Esophagus squamous epithelium (tissue), 5 donors: ENCODE measurements at places on chromosomes 16 and 17.

- DNase-seq, result no peak
Measured at GRCh38 chr17:79301469-79301868, 226.8 kb downstream of the ENGASE start.

- DNase-seq, result no peak
Measured at GRCh38 chr17:54194268-54194667, 371.5 kb downstream of the KIF2B start.

DNA sequence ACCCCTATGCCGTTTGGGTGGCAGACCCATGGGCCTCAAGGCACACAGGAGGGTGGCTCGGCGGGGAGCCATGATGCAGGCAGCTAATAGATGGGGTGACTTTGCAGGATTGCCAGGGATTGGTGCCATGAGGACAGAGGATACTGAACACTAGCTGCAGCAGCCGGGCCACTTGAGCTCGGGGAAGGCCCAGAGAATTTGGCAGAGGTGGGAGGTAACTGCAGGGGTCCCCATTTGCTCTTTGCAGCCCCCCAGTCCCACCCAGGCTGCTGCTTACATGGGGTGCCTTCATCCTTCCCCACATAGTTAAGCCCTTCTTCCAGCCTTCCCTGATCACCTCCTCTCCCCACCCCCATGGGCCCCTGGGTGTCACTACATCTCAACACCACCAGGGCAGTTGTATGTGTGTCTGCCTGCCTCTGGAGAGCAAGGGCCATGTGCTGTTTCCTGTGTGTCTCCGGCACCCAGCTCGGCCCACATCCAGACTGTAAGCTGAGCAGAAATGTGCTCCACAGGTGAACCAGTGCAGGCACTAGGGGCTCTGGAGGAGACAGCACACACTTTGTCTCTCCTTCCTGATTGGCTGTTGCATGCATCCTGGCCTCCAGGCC is 52.0 kb downstream of the SREBF1 start:
- no peak for DNase-seq

GRCh38 chr17:20996724-20997615 is 45.8 kb downstream of the USP22 start:
- no peak for DNase-seq

GRCh38 chr17:20267459-20267842 is 199.9 kb downstream of the LGALS9B start:
- no peak for DNase-seq

DNA sequence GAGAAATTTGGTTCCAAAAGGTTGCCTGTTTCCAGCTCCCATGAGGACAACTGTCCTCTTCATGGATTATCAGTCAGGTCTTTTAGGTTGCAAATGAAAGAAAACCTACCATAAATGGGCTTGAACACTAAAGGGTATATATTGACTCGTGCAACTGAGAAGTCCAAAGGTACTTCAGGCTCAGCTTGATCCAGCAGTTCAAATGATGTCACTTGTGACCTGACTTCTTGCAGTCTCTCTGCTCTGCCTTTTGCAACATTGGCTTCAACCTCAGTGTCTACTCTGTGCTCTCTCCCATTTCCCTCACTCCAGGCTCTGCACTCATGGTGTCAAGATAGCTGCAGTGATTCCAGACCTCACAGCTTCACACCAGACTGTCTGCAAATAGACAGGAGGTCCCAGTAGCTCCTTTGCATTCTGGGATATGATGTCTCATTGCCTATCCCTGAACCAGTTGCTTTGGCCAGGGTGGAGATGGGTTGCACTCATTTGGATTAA is 5.5 kb upstream of the CALB2 start:
- no peak for DNase-seq

- no peak for DNase-seq
Measured at GRCh38 chr16:89369266-89369895, 121.0 kb downstream of the ANKRD11 start.

DNA sequence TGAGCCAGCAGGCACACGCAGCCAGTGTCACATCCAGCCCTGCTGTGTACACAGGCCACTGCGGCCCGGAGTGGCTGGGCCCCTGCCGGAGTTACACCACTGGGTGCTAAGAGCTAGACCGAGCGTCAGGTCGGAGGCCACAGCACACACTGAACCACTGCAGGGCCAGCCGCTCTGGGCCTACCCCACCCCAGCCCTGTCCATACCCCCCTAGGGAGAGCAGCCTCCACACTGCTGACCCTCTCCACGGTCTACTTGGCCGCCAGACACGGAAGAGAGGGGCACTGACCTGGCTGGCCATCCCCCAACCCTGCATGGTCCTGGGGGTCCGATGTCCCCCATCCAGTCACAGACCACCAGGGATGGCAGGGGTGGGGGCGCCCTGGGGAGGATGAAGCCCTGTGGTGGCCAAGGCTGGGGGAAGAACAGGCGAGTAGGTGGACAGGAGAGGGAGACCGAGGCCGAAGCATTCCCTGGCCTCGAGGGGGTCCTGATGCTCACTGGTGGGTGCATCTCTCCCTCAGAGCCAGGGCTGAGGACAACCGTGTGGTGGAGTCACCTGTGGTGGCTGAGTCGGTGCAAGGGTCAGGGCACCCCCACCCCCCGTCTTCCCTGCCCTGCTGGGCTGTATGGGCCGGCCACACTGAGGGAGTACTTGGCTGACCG is 34.9 kb upstream of the ZC3H18 start:
- no peak for DNase-seq

- DNase-seq, result no peak
Measured at GRCh38 chr17:63985387-63986140, 12.6 kb upstream of the PRR29 start.

DNA sequence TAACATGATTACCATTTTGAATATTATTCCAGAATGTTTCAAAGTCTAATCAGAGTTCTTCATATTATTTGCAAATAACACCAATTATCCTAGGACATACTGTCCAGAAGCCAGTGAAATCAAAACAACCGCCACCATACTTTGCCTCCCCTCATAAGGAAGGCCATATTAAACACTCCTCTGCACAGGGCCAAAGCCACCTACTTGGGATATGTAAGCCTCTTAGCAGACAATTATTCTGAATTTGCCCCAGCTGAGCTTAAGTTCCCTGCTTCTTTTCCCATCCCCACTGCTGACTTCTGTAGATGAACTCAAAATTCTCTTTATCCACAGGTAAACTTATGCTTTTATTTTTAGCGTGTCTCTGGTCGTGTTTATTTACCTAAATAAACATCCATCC is 374.0 kb downstream of the KIF2B start:
- DNase-seq, result no peak

- no peak for DNase-seq
Measured at GRCh38 chr17:5762191-5762590, 177.9 kb upstream of the NLRP1 start.

DNA sequence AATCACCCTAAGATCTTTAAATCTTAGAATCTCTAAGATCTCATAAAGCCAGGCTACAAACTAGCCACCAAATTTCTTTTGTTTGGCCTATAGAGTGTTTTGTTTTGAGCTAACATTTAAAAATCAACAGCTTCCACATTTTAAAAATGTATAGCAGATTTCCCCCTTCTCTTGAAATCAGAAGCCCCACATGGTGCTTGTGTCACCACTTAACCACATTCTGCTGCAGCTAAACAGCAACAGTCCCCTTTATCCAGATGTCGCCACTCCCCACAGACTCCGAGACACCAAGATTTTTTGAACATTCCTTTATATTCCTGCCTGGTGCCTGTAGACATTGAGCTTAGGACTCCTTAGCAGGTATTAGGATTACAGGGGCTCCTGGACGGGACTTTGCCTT is 16.0 kb downstream of the GUCY2D start:
- no peak for DNase-seq

- DNase-seq, result no peak
Measured at GRCh38 chr17:72254808-72255449, 134.1 kb downstream of the SOX9 start.

GRCh38 chr17:29618272-29619065 is 4.2 kb downstream of the CORO6 start:
- no peak for DNase-seq

DNA sequence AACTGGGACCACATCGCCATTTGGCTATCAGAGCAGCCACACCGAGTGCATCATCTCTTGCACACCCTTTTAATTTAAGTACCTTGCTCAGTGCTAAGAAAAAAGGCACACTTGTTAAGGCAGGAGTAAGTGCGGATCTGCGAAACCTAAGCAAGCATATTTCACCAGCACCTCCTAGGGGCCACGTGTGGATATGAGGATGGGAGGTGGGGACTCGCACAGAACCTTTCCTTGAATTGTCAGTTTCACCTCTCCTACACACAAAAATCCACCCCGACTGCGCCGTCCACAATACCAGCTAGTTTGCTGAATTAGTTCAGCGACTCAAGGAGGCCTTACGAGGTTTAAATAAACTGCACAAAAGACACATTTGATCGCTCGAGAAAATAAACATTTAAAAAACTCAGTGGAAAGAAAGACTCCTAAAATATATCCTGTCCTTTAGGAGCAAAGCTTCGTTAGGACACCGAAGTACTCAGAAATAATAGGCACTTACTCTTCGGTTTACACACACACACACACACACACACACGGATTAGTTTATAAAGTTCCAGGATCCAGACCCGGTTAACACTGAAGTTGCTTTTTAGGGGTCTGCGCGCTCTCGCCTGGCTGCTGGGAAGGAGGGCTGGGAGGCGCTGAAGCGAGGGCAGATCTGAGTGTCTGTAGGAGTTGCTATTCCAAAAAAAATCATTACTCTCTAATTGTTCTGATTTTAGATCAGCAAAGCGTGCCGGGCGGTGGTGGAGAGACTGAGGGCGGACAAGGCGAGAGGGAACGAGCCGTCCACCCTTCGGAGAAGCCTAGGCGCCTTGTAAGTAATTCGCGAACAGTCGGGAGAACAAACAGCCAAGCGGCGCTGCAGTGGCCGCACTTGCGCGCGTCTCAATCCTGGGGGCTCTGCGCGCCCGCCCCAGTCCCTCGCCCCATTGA is 1.0 kb upstream of the KCNJ2 start:
- no peak for DNase-seq

- no peak for DNase-seq
Measured at GRCh38 chr16:23254338-23254737, 47.8 kb upstream of the SCNN1B start.

- no peak for DNase-seq
Measured at GRCh38 chr17:71959154-71959553, 161.7 kb upstream of the SOX9 start.

- no peak for DNase-seq
Measured at GRCh38 chr17:83162035-83162745, 82.8 kb downstream of the METRNL start.

DNA sequence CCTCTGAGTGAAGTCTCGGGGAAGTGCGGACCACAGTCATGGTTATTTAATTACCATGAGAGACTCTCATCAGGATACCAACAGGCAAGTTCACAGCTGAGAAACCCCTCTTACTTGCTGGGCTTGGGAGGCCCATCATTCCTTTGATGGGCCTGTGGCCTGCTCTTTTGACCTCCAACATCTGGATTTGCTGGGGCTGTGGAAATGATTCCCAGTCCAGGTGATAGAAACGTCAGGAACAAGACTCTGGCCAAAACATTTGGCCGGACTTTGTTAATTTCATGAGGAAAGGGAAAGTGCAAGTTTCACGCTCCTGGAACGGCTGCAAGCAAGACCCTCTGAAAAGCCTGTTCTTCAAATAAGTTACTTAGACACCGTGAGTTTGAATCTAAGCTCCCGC is 42.5 kb downstream of the TMEM114 start:
- DNase-seq, result no peak

GRCh38 chr16:10466861-10467260 is 81.0 kb downstream of the ATF7IP2 start:
- DNase-seq, result no peak

DNA sequence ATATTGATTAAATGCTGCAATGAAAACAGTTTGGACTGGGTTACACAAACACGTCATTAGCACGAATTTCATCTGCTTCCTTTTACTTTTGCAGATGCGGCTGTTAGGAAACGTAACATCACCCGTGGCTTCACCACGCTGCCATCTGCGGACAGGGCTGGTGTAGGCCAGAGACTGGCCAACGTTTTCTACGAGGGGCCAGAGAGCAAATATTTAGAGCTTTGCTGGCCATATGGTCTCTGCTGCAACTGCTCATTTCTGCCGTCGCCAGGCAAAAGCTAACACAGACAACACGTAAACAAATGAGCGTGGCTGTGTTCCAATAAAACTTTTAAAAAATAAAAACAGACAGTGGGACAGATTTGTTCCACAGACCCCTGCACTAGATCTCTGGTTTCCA is 96.6 kb downstream of the ENGASE start:
- DNase-seq, result no peak

GRCh38 chr17:2591040-2591640 is 2.3 kb upstream of the PAFAH1B1 start:
- no peak for DNase-seq

GRCh38 chr17:72361892-72362291 is 241.1 kb downstream of the SOX9 start:
- no peak for DNase-seq

- no peak for DNase-seq
Measured at GRCh38 chr16:1108299-1109252, 12.5 kb upstream of the C1QTNF8 start.

DNA sequence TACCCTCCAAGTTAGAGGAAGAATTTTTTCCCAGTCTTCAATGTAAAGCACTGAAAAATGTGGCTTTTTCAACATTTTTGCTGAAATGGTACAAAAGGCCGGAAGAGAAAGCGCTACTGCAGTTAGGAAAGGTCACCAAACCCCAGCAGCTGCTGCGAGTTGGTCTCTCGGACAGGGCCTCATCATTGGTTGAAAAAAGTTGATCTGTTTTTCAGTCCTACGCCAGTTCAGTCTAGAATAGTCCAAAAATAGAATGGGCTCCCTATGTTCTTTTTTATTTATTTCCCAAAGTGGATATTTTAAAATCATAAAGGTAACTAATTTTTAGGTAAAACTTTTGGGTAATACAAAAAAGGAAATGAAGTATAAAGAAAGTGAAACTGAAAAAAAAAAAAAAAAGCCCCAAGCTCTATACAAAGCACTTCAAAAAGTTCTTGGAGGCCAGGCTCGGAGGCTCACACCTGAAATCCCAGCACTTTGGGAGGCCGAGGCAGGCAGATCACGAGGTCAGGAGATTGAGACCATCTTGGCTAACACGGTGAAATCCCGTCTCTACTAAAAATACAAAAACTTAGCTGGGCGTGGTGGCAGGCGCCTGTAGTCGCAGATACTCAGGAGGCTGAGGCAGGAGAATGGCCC is 17.4 kb downstream of the ADAP2 start:
- no peak for DNase-seq

- no peak for DNase-seq
Measured at GRCh38 chr17:37322826-37323561, 52.8 kb upstream of the C17orf78 start.
